COLO829 (cell line): ENCODE measurements at places on chromosomes 13 and 19.

GRCh38 chr19:21130097-21130775, 11.6 kb upstream of the ZNF431 start:
- no peak for DNase-seq

DNA sequence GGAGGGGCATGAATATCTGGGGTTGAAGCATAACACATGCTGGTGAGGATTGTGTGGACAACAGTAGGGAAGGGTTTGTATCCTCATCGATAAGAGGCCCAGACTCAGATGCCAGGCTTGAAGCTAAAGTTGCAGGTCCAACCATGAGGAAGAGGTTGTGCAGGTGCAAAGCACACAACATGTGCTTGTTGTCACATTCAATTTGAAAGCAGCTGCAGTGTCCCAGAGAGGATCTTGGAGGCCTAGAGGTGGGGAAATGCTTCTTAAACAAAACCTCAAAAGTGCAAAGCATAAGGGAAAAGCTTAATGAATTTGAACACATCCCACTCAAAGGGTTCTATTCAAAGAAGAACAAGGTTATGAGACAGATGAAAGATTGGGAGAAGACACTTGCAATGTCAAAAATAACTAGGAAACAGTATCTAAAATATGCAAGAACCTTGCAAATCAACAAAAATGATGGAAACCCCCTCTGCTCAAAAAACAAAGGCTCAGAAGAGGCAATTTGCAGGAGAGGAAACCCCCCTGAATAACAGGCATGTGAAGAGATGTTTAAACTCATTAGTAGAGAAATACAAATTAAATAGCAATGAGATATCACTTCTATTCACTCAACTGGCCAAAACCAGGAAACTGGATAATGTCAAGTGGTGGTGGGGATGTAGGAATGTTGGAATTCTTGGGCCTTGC, 187.1 kb downstream of the KATNAL1 start:
- no peak for DNase-seq

DNA sequence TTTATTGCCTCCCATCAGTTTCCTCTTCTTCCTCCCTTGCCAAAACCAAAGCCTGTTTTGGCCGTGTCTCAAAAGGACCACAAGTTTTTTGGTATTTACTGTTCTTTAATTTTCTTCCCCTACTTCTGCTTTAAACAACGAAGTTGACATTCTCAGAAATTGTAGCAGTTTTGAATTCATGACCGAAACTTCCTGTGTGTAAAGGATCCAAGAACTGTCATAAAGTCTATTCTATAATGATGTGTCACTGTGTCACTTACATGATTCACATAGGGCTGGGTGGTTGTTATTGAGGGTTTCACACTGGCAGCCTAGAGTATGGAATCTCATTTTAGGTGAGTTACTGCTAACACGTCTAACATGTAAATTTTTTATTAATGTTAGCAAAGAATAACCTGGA, 741.0 kb upstream of the KLHL1 start:
- no peak for DNase-seq

DNA sequence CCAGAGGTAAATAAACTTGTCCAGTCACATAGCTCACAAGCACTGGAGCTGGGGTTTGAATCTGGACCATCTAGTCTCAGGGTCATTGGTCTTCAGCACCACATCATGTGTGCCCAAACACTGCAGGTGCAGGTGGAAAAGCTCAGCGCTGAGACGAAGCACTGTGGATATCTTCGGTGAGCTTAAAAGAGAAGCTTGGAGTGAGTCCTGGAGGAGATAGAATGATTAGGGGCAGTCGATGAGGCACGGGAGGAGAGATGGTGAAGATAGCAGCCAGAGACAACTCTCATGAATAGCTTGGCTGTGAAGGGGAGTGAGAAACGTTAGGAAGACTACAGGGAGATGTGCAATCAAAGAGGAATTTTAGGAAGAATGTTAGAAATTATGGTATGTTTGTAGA, 389.3 kb downstream of the FGF9 start:
- no peak for DNase-seq

GRCh38 chr13:32887617-32888016, 128.6 kb upstream of the KL start:
- no peak for DNase-seq

- DNase-seq: no peak
These were observed 219.0 kb downstream of the KATNAL1 start for GRCh38 chr13:30088312-30088855.

DNA sequence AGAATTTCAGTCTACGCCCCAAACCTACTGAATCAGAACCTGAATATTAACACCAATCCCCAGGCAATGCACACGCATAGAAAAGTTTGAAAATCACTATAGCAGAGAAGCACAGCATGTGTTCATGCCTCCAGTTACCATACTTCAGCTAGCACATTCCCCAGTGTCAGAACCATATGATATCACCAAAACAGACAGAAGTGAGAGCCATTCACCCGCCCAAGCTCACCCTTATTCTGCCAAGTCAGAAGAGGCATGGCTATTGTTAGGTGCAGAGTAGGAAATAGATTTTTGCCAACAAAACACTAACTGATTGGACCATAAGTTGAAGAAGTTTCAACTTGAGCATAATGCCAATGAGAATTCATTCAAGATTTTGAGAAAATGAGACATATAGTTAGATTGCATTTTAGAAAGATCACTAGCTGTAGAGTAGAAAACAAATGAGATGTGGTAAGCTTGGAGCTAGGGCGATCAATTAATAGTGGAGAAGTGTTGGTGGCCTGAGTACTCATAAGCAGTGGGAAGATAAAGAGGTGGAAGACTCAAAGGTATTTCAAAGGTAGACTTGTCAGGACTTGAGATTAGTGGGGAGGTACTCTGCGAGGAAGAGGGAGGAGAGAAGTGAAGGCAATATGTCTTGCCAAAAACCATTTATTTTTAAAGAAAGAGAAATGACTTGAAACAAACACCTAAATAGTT, 492.4 kb downstream of the SUCLA2 start:
- no peak for DNase-seq

DNA sequence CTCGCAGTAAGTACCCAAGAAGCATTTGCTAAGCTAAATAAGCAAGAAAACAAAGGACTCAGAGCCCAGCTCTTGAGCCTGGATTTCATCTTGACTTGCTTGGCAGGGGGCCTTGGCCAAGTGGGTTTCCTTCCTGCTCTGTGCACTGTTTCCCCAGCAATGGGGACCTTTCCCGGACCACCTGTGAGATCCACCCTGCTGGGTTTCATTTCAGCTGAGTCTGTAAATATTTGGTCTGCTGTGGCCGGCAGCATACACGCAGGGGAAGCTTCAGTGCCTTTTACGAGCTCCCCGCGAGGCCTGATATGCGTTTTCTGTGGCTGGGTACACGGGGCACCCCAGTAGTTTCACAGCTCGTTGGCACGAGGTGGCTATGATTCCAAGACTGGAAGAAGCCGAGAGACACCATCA, 12.4 kb upstream of the TINCR start:
- no peak for DNase-seq

DNA sequence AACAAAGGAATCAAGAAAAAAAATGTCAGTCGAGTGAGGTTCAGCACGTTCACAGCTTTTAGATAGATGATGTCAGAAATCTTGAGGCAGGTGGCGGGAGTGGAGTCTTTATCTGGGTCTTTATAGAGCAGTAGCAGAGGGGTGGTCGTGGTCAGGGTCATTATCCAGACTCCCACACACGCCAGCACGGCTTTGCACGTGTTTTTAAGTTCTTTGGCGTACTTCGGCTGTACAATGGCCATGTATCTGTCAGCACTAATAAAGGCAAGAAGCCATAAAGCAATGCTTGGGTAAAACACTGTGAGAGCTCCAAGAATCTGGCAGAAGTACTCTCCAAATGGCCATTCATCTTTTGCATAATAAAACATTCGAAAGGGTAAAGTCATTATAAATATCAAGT, 2.9 kb downstream of the GPR18 start:
- DNase-seq: no peak

- no peak for DNase-seq
These were observed 2.0 kb downstream of the MED25 start for GRCh38 chr19:49820125-49820524.

DNA sequence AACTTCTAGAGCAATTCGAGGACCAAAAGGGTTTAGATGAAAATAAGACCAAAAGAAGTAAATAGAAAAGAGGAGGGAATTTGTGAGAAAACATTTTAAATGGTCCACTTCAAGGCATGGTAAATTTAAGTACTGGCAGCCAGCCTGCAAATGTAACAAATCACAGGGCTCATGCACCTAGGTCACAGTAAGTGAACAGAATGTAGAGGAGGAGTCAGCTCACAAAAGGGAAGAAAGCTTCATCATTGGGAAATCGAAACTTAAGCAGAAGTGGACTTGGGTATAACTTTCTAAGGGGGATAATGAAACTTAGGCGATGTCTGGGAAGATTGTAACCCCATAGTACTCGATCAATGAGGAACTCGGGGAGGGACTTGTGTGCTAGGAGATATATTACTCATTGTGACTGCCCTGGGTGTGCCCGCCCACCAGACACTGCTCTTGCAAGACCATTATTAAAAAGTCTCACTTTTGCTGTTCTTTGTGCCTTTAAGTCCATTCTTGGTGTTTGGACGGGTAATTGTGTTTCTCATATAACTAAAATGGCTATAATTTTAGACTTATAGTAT, 1053.6 kb upstream of the MIR17HG start:
- no peak for DNase-seq

GRCh38 chr19:1942934-1943555, 2.1 kb downstream of the CSNK1G2 start:
- no peak for DNase-seq

DNA sequence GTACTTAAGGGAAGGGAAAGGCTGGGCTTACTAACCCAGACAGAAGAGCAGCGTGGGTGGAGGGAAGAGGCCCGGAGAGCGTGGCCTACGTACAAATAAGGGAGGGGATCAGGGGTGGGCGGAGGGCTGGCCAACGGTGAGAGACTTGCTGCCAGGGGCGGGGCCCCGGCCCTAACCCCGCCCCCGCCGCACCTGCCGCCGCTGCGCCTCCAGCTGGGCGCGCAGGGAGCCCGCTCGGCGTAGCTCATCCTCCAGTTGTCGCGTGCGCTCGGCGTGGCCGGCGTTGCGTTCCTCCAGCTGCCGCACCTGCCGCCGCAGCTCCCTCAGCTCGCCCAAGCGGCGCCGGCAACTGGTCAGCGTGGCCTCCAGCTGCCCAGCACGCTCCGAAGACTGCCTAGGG, 5.7 kb downstream of the HOOK2 start:
- DNase-seq: no peak

DNA sequence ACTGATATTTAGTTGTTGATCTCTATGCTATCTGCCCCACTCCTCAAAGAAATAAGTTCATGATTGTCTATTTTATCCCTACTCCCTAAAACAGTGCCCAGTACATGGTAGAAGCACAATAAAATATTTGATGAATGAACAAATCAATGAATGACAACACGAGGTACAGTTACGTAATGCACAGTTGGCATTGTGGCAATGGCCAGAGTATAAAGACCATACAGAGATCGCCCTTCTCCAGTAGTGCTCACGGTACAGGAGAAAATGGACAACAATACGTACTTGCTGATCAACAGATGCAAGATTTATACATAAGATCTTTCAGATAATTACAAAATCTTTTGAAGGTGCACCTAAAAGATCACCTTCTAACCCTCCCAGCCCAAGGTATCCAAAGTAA, 225.4 kb downstream of the KLF12 start:
- no peak for DNase-seq

DNA sequence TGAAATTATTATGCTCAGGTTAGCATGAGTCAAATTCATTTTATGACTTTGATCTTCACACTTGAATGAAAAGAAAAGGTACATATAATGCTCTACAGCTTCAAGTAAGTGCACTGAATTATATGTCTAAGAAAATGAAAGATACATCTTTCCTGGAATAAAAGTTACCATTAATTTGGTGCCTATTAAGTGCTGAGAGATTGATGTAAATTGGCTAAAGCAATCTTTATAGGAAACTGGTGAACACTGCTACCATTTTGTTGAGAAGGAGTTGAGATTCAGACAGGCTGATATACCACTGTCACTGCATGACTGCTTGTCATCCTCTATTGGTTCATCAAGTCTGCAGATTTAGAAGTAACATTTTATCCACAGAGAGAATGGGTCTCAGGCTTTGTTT, 416.8 kb upstream of the SPRY2 start:
- no peak for DNase-seq

GRCh38 chr19:15199661-15200552, 888 bp downstream of the NOTCH3 start:
- DNase-seq: no peak

DNA sequence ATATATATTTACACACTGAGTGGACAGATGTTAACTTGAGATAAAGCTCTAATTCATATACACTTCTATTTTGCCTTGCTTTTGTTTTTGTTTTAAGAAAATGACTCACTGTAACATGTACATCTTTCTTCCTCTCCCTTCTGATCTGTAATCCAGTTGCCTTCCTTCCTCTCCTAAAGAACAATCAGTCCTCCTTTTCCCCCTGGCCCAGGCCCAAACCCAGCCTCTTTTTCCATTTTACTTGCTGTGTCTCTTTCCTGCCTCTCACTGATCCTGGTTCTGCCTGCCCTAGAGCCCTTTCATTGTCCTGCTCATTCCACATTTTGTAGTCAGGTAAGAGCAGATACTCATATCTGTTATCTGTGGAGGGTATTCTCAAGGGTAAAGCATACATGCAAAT, 50.8 kb downstream of the ZAR1L start:
- peak; percentile 83 for DNase-seq

DNA sequence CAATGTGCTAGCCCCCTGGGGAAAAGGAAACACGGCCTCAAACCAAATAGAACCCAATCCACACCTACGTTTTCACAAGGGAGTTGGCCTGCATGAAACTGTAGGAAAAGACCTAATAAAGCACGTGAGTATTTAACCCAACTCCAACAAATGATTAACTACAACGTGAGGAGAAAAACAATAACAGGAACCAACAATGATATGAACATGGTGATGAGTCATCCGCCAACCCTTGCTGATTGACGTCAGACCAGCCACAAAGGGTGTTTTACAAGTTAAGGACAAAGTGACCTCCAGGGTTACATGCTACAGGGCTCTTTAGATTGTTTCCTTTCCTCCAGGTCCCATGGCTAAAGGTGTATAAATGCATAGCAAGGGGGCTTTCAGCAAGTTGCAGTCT, 460.5 kb downstream of the COG6 start:
- peak; percentile 85 for DNase-seq

GRCh38 chr19:5330307-5330720, 10.3 kb downstream of the PTPRS start:
- DNase-seq: no peak

DNA sequence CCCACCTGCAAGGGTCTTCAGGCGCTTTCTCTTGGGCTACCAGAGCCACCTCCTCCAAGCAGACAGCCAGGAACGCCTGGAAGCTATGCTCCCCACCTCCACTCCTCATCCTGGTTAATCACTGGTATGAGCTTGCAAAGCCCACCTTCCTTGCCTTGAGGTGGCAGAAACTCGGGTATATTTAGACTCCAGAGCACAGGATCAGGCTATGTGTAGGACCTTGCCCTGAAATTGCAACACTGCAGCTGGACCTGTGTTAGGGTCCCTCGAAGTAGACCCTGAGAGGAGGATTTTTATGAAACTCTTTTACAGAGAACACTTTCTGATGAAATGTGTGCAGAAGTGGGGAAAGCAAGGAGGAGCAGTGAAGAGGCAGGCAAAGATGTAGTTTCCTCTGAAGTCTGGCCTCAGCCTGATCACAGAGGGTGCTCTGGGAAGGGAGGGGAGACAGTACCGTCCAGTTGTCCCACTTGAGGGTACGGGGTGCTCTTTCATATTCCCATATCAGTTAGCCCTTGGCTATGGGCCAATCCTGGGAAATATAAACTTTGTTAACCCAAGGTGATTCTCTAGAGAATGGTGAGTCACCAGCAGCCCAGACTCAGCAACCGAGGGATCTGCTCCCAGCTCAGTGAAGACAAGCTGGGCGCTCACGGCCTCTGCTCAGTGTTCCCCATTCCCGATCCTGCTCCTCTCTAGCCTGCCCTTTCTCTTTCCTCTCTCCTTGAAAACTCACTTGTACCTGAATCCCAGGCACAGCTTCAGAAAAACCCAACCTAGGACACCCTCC, 157.9 kb downstream of the UQCRFS1 start:
- no peak for DNase-seq
